ENCODE measurements at places on chromosomes 7 and 10.

DNA sequence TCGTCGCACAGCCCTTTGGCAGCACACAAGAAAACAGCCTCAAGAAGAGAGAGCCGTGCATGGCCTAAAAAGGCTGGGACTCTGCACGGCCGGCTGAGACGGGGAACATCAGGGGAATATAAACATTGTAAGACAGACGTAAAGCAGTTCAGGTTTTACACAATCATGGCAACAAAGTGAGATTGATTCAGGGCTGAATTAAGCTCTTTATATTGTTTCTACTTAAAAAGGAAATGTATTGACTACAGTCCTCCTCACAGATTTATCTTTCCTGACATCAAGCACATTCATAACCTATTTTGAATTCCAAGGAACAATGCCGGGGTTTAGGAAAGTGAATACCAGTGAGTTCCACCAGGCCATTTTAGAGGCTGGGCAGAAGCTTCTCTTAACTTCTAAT, 25.2 kb downstream of the SORBS1 start:
- DNase-seq, result no peak

- no peak for DNase-seq
Measured at GRCh38 chr10:103793920-103794883, 61.2 kb downstream of the SH3PXD2A start.

DNA sequence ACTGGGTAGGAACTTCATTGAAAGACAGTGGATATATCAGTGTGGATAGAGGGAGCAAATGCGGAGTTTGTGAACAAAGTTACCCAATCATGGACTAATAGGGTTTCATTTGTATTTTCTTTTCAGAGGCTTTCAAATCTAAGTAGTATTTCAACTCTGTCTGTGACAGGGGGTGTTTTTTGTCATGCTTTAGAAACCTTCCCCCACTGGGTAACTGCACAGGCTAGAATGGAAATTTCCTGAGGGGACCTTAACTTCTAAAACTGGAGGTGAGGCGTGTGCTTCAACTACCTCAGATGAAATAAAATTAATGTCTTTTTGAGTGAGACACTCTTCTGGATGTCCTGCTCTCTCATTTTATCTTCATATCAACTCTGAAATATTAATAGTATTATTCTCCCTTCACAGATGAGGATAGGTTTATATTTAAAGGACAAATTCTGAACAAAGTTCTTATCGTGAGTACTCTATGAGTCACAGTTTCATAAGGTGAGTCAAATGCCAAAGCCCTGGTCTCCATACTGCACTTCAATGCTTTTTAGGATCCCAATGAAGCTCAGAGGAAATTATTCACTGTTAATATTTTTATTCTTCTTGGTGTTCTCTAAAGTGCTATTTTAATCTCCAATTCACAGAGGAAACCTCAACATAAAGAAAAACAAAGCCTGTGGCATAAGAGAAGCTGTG, 770.6 kb downstream of the CCSER2 start:
- DNase-seq, result peak; percentile 26

DNA sequence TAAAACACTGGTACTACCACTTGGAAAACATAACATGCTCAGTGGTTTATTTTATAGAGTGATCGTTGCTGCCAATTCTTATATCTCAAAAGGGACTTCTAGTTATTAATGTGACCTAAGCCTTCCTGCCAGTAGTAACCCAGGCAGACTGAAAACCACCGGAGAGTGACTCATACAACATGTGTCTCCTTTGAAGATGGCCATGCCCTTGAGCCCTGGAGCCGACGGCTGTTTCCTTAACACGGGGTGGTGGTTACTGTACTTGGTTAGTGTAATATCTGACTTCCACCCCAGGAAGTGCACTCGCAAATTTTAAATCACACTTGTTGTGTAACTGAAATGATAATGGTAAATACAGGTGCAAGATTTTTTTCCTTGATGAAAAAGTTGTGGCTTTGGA, 30.5 kb downstream of the JAKMIP3 start:
- peak; percentile 45 for DNase-seq
